CD8-positive, alpha-beta T cell (primary cell): ENCODE measurements at places on chromosomes 2 and 18. TPM values are rescaled to one million over a fixed set of nuclear protein-coding genes. Genes with fewer than 3 reads are reported as not detected.

The ADRA2B gene
- total RNA-seq: 2.0 TPM

The INPP4A gene
- 60.3 TPM for total RNA-seq

The POTEC gene
- not detected for total RNA-seq

The NAPG gene
- total RNA-seq: 33.2 TPM

The KYNU gene
- total RNA-seq: not detected
